ENCODE measurements at places on chromosomes 16 and 17.

DNA sequence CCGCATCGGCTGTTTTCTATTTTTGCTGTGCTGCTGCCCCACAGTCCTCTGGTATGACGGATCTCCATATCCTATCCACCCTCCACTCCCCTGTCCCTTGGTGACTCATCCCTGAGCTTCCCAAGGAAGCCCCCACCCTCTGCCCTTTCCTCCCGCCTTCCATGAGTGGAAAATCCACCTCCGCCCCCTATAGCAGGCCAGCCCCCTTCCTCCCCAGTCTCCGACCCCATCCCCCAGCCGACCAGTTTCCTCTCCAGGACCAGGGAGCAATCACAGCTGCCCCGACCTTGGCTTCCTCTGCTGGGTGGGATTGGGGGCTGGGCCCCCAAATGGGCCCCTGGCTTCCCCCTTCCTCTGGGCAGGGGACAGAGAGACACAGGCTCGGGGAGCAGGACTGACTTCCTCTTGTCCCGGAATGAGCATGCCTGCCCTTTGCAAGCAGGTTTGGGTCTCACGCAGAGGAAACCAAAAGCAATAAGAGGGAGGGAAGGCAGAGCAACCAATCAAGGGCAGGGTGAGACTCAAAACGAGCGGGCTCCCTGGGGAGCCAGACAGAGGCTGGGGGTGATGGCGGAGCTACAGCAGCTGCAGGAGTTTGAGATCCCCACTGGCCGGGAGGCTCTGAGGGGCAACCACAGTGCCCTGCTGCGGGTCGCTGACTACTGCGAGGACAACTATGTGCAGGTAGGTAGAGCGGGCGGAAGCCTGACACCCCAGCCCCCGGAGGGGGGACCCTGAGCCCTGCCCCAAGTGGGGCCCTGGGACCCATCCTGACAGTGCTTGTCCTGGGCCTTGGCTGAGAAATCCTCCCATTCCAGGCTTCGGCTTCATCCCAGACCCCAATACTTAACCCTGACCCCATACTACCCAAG lies at the start of the genes ABI3 and GNGT2:
Gene ABI3, plus strand, starts transcription at position 550 of the 872 bp plus-strand sequence. Its CDS starts 18 bp downstream, at position 568.
Gene GNGT2, minus strand, starts transcription at position 417 of the 872 bp plus-strand sequence. CDS start 3,152 bp downstream, outside the sequence.
- DNase-seq, result no peak

- no peak for DNase-seq
Observed at GRCh38 chr16:30904114-30904780, 7.8 kb downstream of the CTF1 start.

DNA sequence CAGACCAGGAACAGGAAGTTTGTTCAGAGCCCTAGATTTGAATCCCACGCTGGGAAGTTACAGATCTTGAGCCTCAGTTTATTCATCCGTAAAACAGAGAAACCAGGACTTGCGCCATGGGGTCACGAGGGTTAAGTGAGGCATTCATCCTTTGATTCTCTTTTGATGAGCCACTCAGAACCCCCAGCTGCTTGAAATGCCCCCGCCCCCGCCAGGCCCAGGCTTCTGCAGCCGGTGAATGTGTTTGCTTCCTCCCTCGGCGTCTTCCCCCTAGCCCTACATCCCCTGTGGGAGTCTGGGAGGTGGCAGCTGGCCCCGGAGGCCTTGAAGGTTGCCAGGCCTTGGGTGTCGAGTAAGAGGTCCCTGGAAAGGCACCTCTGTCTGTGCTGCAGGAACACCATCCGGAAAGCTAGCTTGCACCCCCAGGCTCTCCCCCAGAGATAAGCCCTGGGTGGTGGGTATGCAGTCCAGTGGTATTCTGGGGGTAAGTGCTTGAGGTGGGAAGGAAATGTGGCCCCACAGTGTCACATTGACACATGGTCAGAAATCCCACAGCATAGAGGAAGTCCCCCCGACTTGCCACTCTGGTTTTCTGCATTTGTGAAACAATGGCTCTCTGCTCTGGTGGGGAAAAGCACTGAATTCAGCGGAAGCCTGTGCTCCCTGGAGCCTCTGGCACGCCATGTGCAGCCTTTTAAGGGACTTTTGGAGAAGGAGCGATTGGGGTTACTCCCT lies 14.9 kb downstream of the IRF8 start:
- no peak for DNase-seq

DNA sequence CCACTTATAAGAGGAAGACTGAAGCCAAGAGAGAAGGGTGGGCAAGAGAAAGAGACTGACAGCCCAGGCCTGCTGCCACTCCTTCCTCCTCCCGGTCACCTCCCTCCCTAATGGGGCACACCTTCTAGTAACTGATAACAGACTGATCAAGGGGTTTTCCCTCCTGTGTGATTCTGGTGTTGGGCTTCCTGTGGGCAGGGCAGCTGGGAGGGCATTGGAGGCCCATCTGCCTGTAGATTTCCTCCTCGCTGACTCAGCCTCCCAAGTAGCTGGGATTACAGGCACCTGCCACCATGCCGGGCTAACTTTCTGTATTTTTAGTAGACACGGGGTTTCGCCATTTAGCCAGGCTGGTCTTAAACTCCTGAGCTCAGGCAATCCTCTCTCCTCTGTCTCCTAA lies 16.2 kb downstream of the CA4 start:
- no peak for DNase-seq

- no peak for DNase-seq
Observed at GRCh38 chr17:18946536-18946935, 5.4 kb upstream of the SLC5A10 start.

GRCh38 chr16:11389083-11389482 lies 43.8 kb downstream of the RMI2 start:
- DNase-seq, result no peak

DNA sequence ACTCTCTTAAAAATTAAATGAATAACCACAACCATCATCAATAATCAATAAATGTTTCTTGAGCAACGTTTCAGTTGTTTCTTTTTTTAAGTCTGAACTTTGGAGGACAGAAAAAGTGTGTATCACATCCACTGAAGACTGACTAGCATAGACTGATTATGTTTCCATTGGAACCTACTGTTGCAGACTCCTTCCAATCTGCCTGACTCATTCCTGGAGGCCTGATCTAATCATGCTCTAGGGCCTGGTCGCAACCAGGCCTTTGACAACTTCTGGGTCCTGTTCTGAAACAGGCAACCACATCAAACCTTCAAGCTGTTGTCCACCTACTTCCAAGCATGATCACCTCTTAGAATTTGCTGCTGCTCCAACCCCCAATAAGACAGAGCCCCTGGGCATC lies 109.2 kb upstream of the NUDT7 start:
- DNase-seq, result no peak

DNA sequence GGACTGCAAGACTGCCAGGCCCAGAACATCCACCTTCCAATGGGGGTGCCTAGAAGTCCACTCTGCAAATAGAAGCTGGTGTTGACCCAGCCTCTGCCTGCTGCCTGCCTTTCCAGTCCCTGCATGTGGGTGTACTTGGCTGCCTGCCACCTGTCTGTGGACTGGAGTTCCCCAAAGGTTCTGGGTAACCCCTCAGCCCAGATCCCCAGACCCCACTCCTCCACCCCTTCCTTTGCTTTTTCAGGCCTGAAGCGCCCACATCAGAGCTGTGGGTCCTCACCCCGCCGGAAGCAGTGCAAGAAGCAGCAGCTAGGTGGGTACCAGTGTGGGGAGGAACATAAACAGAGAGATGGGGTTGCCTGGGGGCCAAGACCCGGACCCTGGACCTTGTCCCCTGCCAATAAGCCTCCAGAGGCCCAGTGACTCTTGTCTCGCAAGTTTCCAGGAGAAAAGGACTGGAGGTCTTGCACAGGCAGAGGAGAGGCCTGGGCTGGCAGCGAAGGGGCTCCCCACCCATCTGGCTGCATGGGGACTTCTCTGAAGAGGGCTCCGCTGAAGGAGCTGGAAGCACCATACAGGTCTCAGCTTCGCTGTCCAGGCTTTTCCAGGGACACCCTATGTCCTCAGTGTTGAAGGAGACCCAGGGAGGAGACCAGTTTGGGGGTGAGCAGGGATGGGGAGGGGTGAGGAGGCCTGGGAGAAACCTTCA lies 34.3 kb downstream of the NLRC5 start:
- DNase-seq, result no peak
